ENCODE measurements at places on chromosomes 5 and 9.

DNA sequence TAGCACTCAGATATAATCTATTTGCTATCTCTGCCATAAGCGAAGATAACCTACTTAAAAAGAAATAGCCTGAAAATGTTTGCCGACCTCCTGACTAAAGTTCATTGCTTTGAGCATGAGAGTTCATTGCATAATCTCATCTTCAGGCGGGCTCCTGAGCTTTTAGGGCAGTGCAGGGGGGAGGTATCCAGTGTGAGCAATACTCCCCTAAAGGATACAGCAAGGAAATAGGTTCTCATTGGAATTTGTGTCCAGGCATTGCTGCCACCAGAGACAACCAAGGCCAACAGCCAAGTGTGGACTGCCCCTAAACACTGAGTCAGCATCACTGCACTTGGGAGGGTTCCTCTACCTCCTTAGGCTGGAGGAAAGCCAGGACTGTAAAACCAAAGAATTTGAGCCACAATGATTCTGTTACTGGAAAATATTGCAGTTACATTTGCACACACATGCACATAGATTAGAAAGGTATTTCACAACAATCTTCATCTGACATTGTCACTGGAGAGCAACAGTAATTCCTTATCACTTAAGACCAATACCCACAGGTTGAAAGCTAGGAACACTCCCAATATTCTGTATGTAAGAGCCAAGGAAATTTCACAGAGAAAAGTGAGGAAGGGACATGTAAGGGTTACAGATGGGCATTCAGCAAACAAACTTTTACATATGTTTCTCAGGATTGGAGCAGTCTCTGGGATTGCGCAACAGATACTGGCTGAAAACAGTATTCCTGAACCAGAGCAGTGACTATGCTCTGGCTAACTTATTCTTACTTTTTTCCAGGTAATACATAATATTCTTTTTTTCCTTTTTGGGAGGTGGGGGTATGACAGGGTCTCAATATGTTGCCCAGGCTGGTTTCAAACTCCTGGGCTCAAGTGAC lies 98.6 kb upstream of the TLE1 start:
- no peak for DNase-seq

GRCh38 chr9:35729700-35730485 lies 2.1 kb downstream of the TLN1 start:
- DNase-seq = peak; percentile 62

GRCh38 chr5:1540831-1541701 lies 17.3 kb upstream of the LPCAT1 start:
- peak; percentile 12 for DNase-seq

GRCh38 chr9:122900791-122901190 lies 4.4 kb downstream of the RC3H2 start:
- DNase-seq = no peak

- DNase-seq = no peak
Measured at GRCh38 chr5:57698802-57699201, 216.2 kb upstream of the ACTBL2 start.

DNA sequence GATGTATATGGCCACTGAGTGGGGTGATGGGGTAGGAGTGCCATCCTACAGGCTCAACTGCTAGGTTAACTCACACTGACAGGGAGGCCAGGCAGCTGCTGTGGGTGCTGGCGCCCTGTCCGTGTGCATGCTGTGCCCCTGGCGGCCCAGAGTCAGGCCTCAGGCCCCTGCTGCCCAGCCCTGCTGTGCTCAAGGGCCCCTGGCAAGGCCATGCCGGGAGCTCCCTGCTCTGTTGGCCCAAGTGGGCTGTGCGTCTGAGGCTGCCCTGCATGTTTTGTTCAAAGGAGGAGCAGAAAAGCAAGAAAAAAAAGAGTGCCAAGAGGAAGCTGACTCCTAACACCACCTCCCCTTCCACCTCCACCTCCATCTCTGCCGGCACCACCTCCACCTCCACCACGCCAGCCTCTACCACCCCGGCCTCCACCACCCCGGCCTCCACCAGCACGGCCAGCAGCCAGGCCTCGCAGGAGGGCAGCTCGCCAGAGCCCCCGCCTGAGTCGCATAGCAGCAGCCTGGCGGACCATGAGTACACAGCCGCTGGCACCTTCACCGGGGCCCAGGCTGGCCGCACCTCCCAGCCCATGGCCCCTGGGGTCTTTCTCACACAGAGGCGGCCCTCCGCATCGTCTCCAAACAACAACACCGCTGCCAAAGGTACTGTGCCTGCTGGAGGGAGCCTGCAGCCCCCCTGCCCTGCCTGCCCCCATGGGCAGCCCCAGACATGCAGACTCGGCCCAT lies 100.1 kb downstream of the PHF2 start:
- peak; percentile 15 for DNase-seq

- no peak for DNase-seq
Measured at GRCh38 chr9:2992427-2992826, 148.5 kb upstream of the PUM3 start.

GRCh38 chr9:96618209-96619123 lies 1.2 kb downstream of the CDC14B start:
- no peak for DNase-seq

- no peak for DNase-seq
Measured at GRCh38 chr5:168822248-168822744, 243.1 kb upstream of the PANK3 start.

DNA sequence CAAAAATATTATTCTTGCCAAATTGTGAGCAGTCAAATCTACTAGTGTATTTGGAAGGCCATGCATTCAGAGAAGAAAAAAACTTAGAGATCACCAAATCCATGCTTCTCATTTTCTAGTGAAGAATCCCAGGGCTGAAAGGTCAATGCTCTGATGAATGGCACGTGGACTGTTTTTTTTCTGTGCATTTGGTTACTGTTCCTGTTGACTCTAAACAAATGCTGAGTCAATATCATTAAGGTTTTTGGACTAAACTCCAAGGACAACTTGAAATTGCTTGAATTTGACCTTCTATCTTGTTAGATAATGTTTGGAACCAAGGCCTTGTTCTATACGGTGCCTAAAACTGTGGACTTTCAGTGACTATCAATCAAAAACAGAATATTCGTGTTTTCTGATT lies 142.2 kb downstream of the OSTF1 start:
- DNase-seq = no peak

- no peak for DNase-seq
Measured at GRCh38 chr5:65020492-65020891, 251.8 kb downstream of the CWC27 start.

DNA sequence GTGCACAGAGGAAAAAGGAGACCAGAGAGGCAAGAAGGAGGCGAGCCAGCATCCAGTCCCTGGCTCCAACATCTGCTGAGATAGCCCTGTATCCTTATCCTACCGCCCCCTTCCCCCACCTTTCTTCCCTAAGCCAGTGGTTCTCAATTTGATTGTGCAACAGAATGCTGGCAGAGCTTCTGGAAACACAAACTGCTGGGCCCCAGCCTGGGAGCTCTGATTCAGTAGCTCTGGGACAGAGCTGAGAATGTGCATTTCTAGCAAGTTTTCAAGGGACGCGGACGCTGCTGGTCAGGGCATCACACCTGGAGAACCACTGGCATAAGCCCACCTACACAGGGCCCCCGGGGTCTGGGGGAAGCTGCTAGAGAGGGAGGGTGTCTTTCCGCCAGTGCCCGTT lies 21.1 kb downstream of the AK8 start:
- peak; percentile 25 for DNase-seq

DNA sequence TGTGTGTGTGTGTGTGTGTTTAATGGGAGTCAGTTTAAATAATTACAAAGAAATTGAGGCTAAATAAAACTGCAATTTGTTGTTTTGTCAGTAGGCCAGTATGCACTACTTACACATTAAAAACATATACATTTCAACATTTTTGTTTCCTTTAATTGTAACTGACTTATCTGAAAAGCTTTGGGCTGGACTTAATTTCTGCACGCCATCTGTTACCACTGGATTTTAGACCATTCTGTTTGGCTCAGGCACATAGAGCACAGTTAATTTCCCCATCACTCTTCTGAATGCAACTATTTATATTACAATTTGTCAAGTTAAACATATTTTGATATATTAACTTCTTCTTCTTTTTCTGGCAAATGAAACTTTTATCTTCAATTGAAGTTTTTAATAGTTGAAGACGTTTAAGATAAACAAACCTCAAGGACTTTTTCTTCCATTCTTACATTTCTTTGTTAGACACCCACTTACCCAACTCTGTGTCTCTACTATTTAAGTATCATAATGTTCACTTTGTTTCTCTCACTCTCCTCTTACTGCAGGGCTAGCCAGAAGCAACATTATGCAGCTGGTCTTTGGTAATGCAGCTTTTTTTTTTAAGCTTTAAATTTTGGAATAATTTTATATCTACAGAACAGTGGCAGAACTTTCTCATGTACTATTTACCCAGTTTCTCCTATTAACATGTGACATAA lies 253.4 kb upstream of the ANKH start:
- no peak for DNase-seq

GRCh38 chr5:132680780-132681475 lies 7.1 kb downstream of the IL4 start:
- DNase-seq = no peak

- peak; percentile 28 for DNase-seq
Measured at GRCh38 chr9:107351382-107352045, 68.4 kb downstream of the RAD23B start.

GRCh38 chr9:91502913-91503672 lies 79.5 kb upstream of the NFIL3 start:
- DNase-seq = no peak

DNA sequence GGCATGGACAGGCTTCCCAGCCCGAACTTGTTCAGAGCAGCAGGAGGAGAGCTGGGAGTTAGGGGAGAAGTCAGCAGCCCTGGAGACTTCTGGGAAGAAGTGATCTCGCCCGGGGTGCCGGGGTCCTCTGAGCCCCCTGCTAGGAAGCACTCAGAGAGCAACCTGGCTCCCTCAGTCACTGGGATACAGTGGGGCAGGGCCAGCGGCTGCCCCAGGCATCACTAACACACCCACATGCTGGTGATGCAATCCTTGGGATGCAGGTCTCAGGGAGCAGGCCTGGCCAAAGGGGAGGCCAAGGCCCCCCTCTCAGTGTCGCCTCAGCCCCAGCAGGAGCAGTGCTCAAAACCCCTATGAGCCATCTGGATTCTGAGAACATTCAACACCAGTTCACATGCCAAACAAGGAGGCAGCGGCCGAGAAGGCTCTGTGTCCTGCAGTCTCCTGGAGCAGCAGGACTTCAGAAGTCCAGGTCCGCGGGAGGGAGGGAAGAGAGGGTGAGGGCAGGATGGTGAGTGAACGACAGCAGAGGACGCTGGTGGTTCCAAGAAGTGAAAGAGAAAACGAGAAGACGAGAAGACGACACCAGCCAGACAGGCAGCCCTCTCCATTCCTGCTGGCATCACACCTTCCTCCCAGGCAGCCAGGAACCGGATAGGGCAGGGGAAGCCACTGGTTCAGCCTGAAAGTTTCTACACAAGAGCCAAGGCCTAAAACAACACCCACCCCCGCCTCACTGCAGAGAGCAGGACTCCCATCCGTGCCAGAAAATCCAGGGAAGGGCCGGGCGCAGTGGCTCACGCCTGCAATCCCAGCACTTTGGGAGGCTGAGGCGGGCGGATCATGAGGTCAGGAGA lies 2.3 kb downstream of the PNPLA7 start:
- peak; percentile 79 for DNase-seq

DNA sequence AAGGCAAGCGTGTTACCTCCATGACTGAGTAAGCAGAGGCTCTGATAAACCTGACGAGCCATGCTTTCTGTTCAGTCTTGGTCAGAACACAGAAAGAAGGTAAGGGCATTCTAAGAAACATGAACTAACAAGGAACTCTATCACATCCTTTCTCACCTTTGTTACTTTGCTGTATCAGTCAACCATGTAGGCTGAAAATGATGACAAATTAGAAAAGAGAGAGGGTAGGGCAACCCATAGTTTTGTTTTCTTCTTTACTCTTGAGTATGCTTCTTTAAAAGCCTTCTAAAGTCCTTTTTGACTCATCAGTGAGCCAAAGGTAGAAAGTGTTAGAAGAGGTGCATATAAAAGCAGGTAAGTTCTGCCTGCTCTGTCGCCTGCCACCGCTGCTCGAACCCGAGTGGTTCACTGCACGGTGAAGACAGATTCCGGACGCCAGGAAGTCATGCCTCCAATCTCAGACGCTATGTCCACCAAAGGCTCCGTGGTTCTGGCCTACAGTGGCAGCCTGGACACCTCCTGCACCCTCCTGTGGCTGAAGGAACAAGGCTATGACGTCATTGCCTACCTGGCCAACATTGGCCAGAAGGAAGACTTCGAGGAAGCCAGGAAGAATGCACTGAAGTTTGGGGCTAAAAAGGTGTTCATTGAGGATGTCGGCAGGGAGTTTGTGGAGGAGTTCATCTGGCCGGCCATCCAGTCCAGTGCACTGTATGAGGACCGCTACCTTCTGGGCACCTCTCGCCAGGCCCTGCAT lies 298.4 kb downstream of the NDUFS4 start:
- no peak for DNase-seq

DNA sequence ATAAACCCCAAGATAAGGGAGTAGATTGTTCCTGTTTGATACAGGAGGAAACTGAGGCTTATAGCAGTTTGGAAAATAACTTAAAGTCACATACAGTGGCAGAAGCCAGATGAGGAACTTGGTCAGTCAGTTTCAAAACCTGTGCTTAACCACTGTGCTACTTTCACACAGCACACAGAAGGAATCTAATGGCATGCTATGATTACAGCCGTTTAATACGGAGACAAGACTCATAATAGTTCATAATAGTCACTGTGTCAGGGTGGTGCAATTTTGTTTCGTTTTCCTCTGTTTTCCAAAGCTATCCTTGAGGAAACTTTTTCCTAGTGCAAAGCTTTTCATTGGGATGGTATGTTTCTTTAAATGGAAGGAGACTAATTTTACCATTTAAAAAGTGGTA lies 112.3 kb downstream of the GCNT1 start:
- no peak for DNase-seq

- no peak for DNase-seq
Measured at GRCh38 chr5:156974328-156974727, 11.3 kb upstream of the TIMD4 start.

DNA sequence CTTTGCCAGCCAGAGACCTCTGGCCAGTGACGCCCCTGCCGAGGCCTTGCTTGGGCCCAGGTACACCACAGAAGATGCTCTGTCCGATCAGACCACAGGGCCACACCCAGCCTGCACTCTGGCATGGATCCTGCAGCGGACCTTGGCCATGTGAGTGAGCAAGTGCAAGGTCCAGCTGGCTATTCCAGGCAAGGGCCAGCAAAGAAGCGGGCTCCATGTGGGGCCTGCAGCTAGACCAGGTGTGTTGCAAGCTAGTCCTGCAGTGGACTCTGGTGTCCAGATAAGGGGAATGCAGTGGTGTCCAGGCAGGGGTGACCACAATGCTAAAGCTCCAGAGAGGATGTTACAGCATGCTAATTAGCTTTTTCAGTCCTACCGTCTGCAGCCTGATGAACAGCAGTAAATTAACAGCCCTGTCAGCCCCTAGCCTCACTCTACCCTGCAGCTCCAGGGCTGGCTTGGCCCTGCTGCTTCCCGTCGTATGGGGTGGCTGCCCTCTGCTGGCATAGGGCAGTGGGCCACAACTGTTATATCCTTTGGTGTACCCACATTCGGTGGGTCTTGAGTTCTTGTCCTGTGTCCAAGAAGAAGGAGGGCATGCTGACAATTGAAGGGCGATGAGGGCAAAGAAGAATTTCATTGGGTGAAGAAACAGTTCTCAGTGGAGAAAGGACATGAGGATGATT lies 284.5 kb upstream of the POU5F2 start:
- DNase-seq = no peak
